ENCODE measurements at places on chromosomes 11 and 22. TPM values are rescaled to one million over a fixed set of nuclear protein-coding genes. Genes with fewer than 3 reads are reported as not detected.

TH gene
- total RNA-seq, result not detected

PHF21B gene
- not detected for total RNA-seq

OTOG gene
- total RNA-seq, result not detected

DNA sequence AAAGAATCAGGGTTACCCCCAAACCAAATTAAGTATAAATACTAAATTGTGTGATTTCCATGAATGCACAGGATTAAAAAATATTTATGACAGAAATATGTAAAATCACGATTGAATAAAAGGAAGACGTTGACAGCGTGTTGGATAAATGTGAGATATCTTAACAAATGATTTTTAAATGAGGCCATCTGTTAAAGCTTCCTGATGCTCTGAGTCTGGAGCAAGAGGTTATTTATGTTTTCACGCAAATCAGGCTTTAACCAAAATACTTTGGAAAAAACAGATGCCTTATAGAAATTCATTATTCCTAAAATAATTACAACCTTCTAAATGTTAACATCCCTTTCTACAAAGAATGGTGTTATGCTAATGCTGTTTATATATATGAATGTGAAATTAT is 123.3 kb downstream of the PAX6 start:
- H3K27me3 ChIP-seq, result no peaks in the 10 kb centered on the region
- no peaks in the 10 kb centered on the region for H3K36me3 ChIP-seq
- no peaks in the 10 kb centered on the region for H3K4me1 ChIP-seq
- no peak overlapping the region for H3K27ac ChIP-seq
- H3K4me3 ChIP-seq, result no peak overlapping the region

GRCh38 chr11:124868331-124869274 is 3.4 kb downstream of the ROBO3 start:
- H3K27ac ChIP-seq, result no peak overlapping the region
- peak overlapping the region; percentile 5 for H3K4me3 ChIP-seq
- H3K4me1 ChIP-seq, result peaks cover 47% of the 10 kb centered on the region
- DNase-seq, result no peak
- no peaks in the 10 kb centered on the region for H3K36me3 ChIP-seq

DNA sequence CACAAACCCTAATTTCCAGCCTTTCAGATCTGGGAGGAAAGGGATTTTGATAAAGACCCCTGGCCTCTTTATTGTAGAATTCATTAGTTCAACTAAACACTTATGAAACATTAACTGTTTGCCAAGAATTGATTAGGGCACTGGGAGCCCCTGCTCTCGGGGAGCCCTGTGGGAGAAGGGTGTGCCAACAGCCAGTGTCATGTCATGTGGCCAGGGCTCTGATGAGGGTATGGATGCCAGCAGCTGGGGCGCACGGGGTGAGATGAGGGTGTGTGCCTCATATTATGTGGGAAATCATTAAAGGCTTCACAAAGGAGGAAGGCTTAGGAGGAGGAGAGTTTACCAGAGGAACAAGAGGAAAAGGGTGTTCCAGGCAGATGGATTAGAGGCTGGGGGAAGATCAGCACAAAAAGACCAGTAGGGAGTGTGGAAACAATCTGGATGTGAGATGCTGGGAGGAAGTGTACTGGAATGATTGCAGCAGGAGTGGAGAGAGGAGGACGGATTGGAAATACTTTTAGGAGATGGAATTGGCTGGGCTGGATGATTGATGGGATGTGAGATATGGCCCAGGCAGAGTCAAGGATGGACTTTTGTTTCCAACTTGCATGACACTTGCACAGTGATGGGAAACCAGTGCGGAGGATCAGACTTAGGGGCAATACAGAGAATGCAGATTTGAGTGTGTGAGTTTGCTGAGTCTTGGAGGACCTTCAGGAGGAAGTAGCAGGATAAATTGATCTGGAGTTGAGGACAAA is 137.8 kb downstream of the CSNK2A3 start:
- H3K36me3 ChIP-seq, result no peaks in the 10 kb centered on the region
- H3K27ac ChIP-seq, result no peak overlapping the region
- H3K4me1 ChIP-seq, result no peaks in the 10 kb centered on the region
- DNase-seq, result no peak
- no peaks in the 10 kb centered on the region for H3K27me3 ChIP-seq

GRCh38 chr22:31020334-31020733 is 51.3 kb downstream of the TUG1 start:
- H3K4me1 ChIP-seq, result no peaks in the 10 kb centered on the region
- H3K27me3 ChIP-seq, result no peaks in the 10 kb centered on the region
- no peaks in the 10 kb centered on the region for H3K36me3 ChIP-seq
- no peak overlapping the region for H3K4me3 ChIP-seq

GRCh38 chr22:27295605-27296004 is 506.0 kb downstream of the MN1 start:
- H3K4me1 ChIP-seq, result no peaks in the 10 kb centered on the region
- H3K4me3 ChIP-seq, result no peak overlapping the region
- H3K27me3 ChIP-seq, result peaks cover 16% of the 10 kb centered on the region
- no peak for DNase-seq

GRCh38 chr11:79487412-79487811 is 46.6 kb upstream of the TENM4 start:
- DNase-seq, result no peak
- no peak overlapping the region for H3K27ac ChIP-seq
- H3K4me3 ChIP-seq, result no peak overlapping the region
- H3K27me3 ChIP-seq, result no peaks in the 10 kb centered on the region

DNA sequence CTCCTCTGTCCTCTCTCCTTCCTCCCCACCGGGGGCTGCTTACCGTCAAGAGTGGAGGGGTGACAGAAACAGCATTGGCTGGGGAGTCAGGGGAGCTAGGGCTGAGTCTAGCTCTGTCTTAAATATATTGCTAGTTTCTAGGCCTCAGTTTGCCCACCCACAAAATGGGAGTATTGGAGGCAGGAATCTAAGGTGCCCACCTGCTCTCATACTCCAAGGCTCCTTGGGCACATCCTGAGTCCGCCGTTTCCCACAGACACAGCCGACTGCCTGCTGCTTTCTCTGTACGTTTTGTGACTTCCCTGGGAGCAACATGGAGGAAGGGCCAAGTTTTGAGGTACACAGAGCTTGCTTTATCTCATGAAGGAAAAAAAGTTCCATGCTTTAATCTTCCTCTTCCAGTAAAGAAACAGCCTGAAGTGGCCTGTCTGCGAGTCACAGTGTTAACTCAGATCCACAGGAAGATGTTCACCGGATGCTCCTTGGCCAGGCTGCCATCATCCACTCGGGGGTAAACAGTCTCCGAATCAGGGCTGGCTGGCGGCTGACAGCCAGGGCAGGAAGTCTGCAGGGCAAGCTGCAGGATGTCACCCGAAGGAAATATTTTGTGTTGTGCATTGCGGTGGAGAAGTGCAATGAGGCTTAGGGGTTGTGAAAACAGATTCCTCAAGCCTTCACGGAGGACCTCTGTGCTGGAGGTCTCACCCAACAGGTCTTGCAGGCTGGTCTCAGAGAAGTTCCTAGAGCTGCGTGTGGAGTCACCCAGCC is 11.0 kb upstream of the CERK start:
- H3K27me3 ChIP-seq, result no peaks in the 10 kb centered on the region
- H3K4me3 ChIP-seq, result peak overlapping the region; percentile 51
- no peaks in the 10 kb centered on the region for H3K36me3 ChIP-seq
- peaks cover 50% of the 10 kb centered on the region for H3K4me1 ChIP-seq

DNA sequence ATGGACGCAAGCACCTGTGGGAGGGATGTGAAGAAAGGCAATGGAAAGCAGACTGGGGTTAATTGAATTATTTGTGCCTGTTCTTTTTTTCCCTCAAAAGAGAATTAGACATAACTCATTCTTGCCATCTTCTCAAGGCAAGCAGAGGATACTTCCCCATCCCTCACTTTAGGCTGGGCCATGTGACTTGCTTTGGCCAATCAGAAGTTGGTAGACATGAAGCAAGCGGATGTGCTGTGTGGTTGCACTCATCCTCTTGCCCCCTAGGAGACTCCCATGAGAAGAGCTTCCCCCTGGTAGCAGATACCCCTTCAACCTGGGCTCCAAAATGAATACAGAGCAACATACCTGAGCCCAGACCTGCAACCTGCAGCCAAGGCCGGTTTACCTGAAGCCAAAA is 124.4 kb upstream of the ZC3H12C start:
- H3K27ac ChIP-seq, result no peak overlapping the region
- no peak for DNase-seq
- H3K4me3 ChIP-seq, result no peak overlapping the region

DNA sequence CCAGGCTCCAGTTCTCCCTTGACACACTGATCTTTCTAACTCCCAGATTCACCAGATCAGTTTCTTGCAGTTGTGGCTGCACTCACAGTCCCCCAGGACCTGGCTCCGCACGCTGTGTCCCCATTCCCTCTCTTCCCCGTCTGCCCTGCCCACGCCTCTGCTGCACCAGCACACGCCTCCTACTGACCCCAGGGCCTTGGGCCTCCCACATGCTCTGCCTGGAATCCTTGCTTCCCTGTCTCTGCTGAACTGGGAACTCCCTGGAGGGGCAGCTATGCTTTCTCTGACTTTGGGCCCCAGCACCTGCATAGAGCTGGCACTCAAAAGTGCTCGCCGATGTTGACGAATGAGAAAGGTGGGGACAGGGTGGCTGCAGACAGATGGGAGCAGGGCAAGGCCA is 68.9 kb downstream of the MYO7A start:
- no peaks in the 10 kb centered on the region for H3K27me3 ChIP-seq
- H3K27ac ChIP-seq, result no peak overlapping the region
- H3K4me3 ChIP-seq, result no peak overlapping the region
- H3K4me1 ChIP-seq, result no peaks in the 10 kb centered on the region
- H3K36me3 ChIP-seq, result no peaks in the 10 kb centered on the region

DNA sequence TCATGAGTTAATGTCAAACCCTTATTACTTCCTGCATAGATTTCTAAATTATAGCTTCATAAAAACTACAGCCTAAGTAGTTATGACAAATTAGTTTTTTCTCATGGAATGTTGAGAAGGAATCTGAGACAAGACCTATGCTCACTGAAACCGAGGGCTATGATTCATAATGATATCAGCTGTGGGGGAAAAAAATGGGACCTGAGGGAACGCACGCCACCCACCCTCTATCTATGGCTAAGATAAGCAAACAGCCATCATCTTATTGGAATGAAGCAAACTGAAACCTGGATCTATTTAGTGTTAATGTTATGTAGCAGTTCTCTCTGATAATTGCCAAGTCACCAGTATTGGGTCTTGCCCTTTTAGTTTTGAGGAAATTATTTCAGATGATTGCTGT is 906.9 kb upstream of the RAG2 start:
- H3K4me1 ChIP-seq, result no peaks in the 10 kb centered on the region
- no peaks in the 10 kb centered on the region for H3K27me3 ChIP-seq
- DNase-seq, result no peak
- no peak overlapping the region for H3K27ac ChIP-seq
- H3K36me3 ChIP-seq, result no peaks in the 10 kb centered on the region

DNA sequence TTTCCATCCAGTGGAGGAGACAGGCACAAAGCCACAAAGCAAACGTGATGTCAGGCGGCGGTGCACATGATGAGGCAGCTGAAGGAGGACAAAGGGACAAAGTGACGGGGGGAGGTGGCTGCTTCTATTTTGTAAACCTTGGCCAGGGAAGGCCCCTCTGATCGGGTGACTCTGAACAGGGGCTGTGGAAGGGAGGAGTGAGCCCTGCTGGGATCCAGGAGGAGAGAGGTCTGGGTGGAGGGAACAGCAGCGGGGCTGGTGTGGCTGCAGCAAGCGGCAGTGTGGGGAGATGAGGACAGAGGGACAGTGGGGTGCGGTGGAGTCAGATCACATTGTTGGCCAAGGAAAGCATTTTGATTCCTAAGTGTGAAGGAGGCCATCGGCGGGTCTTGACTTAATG is 36.7 kb downstream of the SHISAL1 start:
- H3K27ac ChIP-seq, result no peak overlapping the region
- no peaks in the 10 kb centered on the region for H3K36me3 ChIP-seq
- H3K27me3 ChIP-seq, result peaks cover 2% of the 10 kb centered on the region
- H3K4me1 ChIP-seq, result no peaks in the 10 kb centered on the region
- no peak overlapping the region for H3K4me3 ChIP-seq

- H3K4me3 ChIP-seq, result no peak overlapping the region
- no peak for DNase-seq
- H3K4me1 ChIP-seq, result no peaks in the 10 kb centered on the region
- no peaks in the 10 kb centered on the region for H3K36me3 ChIP-seq
Measured at GRCh38 chr22:47299211-47299862, 536.9 kb downstream of the TBC1D22A start.

DNA sequence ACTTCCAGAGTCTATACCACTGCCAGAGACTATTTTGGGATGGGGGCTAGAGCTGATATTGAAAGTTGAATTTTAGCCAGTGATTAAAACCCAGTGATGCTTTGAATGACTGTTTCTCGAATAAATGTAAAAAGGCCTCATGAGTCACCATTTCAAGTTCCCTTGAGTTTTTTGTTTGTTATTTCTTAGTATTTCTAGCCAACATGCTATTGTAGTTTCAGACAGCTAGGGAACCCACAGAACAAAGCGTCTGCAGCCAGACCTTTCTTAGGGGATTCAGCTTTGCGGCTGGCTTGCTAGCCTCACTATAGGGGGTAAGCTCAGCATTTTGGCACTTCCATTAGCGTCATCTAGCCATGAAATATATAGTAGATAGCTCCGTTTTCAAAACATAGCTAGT is 66.5 kb downstream of the DBX1 start:
- H3K4me1 ChIP-seq, result no peaks in the 10 kb centered on the region
- no peak for DNase-seq
- H3K4me3 ChIP-seq, result no peak overlapping the region
- no peaks in the 10 kb centered on the region for H3K27me3 ChIP-seq
- no peaks in the 10 kb centered on the region for H3K36me3 ChIP-seq
- no peak overlapping the region for H3K27ac ChIP-seq

- no peaks in the 10 kb centered on the region for H3K4me1 ChIP-seq
- DNase-seq, result no peak
- no peak overlapping the region for H3K4me3 ChIP-seq
- no peak overlapping the region for H3K27ac ChIP-seq
Measured at GRCh38 chr11:115550291-115551059, 46.3 kb upstream of the CADM1 start.

- H3K27ac ChIP-seq, result no peak overlapping the region
- H3K4me1 ChIP-seq, result peaks cover 18% of the 10 kb centered on the region
- no peak overlapping the region for H3K4me3 ChIP-seq
- H3K27me3 ChIP-seq, result no peaks in the 10 kb centered on the region
Measured at GRCh38 chr11:68137833-68138232, 16.6 kb upstream of the CHKA start.

DNA sequence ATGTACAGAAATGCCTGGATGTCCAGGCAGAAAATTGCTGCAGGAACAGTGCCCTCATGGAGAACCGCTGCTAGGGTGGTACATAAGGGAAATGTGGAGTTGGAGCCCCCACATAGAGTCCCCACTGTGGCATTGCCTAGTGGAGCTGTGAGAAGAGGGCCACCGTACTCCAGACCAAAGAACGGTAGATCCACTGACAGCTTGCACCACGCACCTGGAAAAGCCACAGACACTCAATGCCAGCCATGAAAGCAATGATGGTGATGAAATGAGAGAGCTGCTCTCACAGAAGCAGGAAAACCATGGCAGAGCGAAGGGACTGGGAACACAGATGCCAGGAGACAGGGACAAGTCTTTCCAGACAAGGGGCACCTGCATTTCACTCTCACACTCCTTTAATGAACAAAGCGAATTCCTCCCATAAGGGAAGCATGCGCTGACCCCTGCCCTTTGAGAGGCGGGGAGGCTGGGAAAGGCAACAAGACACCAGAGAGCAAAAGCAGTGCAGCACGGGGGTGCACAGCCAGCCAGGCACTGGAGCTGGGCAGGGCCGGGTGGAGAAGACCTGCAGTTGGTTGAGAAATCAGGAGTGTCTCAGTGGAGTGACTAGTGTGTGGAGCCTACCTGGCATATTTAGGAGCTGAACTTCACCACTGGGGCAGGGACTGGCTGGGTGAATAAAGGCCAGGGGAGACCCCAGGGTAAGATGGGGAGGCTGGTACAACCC is 1025.2 kb downstream of the TBC1D22A start:
- H3K4me1 ChIP-seq, result no peaks in the 10 kb centered on the region
- H3K27ac ChIP-seq, result no peak overlapping the region
- DNase-seq, result no peak
- H3K27me3 ChIP-seq, result no peaks in the 10 kb centered on the region

GRCh38 chr11:70422692-70423522 is 24.6 kb downstream of the CTTN start:
- H3K27ac ChIP-seq, result no peak overlapping the region
- no peaks in the 10 kb centered on the region for H3K27me3 ChIP-seq
- H3K36me3 ChIP-seq, result no peaks in the 10 kb centered on the region
- no peak for DNase-seq
